Activated gamma-delta T cell treated with anti-CD3 and anti-CD28 coated beads, Interleukin-2, amount 50 U/mL, for 16 hours (primary cell): ENCODE measurements at places on chromosomes 3 and 15.

DNA sequence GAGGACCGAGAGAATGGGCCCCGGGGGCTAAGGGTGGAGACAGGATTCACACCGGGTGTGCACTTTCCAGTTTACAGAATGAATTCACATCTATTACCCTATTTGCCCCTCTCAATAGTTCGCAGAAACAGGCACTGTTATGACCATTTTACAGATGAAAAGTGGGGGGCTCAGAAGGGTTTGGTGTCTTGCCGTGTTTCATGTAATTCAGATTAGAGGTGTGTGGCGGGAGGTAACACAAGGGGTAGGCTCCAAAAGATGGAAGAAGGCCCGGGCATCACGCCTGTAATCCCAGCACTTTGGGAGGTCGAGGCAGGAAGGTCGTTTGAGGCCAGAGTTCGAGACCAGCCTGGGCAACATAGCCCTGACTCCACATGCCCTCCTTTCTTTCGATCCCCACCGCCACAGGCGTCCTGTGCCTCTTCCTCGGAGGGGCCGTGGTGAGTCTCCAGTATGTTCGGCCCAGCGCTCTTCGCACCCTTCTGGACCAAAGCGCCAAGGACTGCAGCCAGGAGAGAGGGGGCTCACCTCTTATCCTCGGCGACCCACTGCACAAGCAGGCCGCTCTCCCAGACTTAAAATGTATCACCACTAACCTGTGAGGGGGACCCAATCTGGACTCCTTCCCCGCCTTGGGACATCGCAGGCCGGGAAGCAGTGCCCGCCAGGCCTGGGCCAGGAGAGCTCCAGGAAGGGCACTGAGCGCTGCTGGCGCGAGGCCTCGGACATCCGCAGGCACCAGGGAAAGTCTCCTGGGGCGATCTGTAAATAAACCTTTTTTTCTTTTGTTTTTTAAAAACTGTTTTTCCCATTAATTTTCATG is 3.4 kb downstream of the DUOXA2 start:
- DNase-seq: no peak

DNA sequence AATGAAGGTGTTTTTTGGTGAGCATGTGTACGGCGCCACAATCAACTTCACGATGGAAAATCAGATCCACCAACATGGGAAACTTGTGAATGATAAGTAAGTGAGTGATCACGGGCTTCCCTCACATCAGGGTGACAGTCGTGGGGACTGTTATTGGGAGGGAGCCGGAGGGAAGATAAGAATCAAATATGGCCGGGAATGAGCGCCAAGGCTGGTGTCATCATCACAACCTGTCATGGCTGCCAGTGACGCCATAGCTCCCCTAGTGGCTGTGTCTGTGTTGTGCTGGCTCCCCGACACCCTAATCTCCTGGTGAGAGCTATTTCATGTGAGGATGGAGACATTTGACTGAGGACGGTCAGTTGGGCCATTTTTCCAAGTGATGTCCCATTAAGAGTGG is 168.5 kb downstream of the SV2B start:
- no peak for DNase-seq

- DNase-seq: no peak
Observed at GRCh38 chr3:71956069-71956340, 171.1 kb upstream of the PROK2 start.

GRCh38 chr15:93570527-93570926 is 481.5 kb upstream of the RGMA start:
- DNase-seq: no peak

DNA sequence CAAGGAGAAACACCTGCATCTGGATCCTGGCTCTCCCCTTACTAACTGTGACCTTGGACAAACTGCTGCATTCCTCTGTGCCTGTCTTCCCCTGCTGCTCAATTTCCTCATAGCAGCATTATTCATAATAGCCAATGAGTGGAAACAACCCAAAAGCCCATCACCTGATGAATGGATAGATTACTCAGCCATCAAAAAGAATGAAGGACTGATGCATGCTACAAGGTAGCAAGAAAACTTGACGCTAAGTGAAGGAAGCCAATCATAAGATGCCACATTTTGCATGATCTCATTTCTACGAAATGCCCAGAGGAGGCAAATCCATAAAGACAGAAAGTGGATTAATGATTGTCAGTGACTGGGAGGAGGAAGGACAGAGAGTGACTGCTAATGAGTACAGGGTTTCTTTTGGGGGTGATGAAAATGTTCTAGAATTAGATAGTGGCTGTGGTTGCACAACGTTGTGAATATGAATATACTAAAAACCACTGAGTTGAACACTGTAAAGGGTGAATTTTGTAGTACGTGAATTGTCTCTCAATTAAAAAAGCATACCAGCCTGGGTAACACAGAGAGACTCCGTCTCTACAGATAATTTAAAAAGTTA is 11.2 kb downstream of the IGDCC4 start:
- no peak for DNase-seq

DNA sequence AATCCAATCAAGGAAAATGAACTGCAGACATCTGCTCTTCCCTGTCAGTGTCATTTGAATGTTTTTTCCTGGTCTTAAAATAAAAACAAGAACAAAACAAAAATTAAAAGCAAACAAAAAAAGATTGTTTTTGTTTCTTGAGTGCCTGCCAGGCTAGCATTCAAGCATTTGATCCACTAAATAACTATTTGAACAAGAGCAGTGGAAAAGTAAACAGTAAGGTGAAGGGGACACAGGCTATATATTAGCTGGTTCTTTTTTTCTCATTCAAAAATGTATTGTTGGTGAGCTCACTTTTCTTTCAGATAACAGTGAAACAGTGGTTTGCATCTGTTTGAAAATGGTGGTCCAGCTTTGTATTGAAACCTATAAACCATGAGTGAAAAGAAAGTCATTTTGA is 586.9 kb upstream of the SGO1 start:
- no peak for DNase-seq

- DNase-seq: no peak
Observed at GRCh38 chr3:153028381-153028780, 133.6 kb upstream of the RAP2B start.

DNA sequence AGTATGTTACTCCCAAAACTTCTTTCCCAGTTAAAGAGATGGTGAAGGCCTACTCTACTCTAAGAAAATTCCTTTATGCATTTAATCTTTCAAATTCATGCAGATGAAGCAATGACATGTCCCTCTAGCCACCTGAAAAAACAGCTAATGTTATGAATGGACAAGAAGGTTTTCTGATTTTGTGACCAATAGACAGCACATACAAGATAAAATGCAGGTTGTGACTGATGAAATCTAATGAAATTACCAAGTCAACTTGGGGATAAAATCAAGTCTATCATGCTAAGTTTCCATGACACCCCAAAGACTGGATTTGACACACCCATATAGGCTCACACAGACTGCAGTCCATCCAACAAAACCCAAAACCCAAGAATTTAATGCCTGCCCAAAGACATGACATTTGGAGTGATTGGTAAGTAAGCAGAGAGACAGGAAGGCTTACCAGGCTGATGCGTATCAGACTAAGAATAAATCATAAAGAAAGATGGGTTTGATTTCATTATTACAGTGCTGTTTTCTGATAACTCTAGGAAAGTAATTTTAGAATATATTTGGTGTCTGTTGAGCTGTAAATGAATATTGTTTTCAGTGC is 26.4 kb downstream of the CD47 start:
- DNase-seq: no peak

- no peak for DNase-seq
Observed at GRCh38 chr15:25880411-25880810, 17.3 kb upstream of the ATP10A start.

DNA sequence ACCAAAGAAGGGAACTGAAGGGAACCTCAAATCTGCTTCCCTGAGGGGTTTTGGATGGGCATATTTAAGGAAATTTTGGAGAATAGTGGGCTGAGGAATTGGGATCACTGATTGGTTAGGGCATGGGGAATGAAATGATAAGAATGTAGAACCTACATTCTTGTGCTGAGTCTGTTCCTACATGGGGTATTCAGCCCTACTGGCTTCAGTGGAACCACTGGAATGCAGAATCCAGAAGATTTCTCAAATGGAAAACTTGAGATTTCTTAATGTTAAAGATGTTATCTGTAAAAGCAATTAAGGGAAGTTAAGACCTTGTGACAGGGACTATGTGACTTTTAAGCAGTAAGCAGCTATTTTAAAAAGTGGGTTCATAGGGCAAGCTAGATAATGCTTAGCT is 1062.4 kb downstream of the AGBL1 start:
- DNase-seq: no peak

GRCh38 chr15:88702983-88703382 is 64.2 kb downstream of the ISG20 start:
- DNase-seq: no peak

DNA sequence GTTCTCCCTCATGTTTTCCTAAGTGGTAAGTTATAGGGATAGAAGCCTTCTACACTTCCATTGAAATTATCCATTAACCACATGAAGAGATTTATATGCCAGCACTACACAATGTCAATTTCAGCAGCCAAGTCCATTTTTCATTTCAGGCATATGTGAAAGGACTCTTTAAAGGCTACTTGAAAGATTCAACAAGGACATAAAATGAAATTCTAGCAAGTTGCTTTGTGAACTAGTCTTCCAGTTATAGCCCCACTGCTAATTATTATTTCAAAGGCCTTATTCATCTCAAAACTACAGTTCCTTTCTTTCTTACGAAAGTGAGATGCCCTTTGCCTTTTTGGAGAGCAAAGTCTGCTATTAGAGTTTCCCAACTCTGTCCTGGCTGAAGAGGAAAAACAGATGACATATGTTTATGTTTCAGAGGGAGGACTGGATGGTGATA is 66.0 kb upstream of the SLC2A2 start:
- DNase-seq: no peak

DNA sequence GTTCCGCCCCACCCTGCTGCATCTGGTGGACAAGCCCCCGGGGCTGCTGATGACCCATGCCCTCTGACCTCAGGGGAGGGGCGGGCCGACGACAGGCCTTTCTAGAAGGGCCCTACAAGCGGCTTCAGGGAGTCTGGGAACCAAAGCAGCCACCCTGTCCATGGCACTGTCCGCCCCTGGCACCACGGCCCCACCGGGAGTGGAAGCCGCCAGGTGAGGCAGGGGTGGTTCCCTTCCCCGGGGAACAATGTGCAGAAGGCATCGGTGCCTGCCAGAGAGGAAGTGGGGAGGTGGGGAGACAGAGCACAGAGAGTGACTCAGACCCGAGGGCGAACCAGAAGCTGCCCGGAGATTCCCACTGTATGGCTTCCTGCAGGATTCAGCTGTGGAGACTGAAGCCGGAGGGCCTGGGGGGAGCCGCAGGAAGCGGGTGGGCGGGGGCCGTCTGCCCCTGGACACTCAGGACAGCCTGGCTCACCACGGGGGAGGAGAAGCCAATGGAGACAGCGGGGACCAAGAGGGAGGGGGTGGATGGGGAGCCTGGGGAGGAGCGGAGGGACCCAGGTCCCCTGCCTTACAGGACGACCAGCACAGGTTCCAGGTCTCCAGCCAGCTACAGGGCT is 134.0 kb downstream of the TPRA1 start:
- DNase-seq: no peak

DNA sequence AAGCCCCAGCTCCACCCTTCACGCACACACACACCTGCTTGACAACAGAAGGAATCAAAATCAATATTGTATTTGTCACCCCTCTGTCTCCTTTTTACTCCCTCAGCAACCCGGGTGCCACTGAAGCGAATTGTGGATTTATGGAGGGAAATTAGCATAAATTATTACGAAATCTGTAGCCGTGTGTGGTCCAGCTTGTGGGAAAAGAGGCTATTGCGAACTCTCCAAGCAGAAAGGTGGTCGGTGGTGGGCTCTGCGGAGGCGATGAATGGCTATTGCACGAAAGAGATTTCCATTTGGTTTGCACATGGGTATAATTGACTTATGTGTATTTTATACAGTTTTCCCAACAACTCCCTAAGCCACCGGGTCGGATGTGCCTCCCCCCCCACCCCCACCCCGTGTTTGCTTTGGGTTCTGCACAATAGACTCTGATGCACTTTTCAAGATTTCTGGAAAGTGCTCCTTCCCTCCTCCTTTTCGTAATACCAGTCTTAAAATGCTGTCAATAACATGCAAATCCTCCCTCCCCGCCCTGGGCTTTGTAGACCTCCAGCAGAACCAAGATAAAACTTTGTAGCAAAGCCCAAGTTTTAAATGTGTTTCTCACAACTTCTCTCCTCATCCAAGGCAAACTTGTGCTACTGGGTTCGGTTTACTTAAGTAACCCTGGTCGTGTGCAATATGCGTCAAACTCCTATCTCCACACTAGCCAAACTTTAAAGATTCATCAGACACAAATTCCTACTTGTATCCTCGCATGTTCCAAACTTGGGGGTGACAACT is 3.1 kb upstream of the FOXB1 start:
- no peak for DNase-seq

DNA sequence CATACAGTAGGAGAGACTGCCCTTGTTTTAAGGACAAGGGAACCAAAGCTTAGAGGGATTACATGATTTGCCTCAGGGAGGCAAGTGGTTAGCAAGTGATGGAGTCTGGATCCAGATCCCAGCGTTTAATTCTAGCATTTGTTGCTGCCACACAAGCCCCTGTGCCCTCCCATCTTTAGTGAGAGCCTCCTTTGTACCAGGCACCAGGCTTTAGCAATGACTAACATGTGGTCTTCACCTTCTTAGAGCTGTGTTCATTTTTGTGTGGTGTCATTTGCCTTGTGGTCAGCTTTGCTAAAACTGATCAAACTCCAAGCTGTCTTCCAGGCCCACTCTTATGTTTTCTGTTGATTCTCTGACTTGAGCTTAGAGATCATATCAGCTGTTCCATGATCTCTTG is 290.5 kb downstream of the RPLP1 start:
- no peak for DNase-seq

DNA sequence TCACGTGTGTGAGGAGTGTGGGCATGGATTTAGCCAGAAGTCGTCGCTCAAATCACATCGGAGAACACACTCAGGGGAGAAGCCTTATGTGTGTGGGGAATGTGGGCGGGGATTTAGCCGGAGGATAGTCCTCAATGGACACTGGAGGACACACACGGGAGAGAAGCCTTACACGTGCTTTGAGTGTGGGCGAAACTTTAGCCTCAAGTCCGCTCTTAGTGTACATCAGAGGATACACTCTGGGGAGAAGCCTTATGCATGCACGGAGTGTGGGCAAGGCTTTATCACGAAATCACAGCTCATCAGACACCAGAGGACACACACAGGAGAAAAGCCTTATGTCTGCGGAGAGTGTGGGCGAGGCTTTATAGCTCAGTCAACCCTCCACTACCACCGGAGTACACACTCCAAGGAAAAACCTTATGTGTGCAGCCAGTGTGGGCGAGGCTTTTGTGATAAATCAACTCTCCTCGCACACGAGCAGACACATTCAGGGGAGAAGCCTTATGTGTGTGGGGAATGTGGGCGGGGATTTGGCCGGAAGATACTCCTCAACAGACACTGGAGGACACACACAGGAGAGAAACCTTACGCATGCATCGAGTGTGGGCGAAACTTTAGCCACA is 28.1 kb downstream of the ZNF589 start:
- DNase-seq: no peak

DNA sequence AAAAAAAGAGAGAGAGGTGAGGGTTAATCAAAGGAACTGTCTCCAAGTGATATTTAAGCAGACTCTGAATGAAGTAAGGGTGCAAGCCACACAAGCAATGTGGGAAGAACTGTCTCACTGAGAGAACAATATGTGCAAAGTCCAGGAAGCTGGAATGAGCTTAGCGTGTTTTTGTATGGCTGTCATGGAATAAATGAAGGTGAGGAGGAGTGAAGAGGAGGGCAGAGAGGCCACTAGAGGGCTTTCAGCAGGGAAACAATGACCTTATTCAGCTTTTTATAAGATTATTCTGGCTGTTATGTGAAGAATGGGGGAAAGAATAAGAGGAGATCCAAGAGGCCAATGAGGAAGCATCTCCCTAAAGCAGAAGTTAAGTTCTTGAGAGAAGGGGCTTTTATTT is 86.9 kb upstream of the COL8A1 start:
- no peak for DNase-seq
